T-cell (primary cell): ENCODE measurements at places on chromosomes 13 and 19. TPM values are rescaled to one million over a fixed set of nuclear protein-coding genes. Genes with fewer than 3 reads are reported as not detected.

- no peaks in the 10 kb centered on the region for H3K36me3 ChIP-seq
- H3K27me3 ChIP-seq: no peaks in the 10 kb centered on the region
- no peak for DNase-seq
- peaks cover 31% of the 10 kb centered on the region for H3K4me1 ChIP-seq
These were observed 191.0 kb downstream of the KATNAL1 start for GRCh38 chr13:30116379-30116778.

Gene FUT1
- 0.09 TPM for total RNA-seq

Gene LRRC4B
- not detected for total RNA-seq

Gene C5AR2
- total RNA-seq: 0.57 TPM
